Astrocyte of the cerebellum (primary cell): ENCODE measurements at places on chromosomes 7 and 10.

DNA sequence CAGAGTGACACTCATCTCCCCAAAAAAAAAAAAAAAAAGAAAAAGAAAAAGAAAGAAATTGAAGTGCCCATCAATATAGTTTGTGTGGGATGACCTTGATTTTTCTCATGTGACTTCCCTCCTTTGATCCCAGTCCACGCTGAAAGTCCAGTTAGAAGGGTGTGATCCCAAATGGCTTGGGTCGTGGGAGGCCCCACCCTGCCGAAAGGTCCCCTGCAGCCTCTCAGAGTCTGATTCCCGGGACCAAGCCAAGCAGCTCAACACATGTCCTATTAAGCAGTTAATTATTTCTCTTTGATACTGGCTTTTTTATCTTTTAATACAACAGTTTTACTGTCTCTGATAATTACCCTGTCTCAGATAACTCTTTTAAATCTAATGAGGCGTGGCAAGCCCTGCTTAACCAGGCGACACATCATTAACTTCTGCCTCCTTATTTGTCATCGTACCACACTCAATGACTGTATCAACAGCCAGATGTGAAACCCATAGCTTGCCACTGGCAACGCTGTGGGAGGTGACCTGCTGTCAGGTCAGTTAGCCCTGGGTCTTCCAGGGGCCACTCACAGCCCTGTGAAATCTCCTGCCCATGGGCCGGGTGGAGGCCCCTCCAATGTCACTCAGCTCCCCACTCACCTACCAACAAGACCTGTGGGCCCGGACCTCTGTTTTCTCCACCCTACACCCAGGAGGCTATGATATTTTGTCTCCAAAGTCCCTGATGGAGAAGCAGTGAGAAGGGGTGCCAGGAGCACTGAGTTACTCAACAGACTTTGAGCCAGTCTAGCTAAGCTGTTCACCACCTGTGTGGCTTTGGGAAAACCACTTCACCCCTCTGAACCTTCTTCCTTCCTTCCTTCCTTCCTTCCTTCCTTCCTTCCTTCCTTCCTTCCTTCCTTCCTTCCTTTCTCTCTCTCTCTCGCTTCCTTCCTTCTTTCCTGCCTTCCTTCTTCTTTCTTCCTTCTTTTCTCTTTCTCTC is 110.0 kb upstream of the SFMBT2 start:
- DNase-seq: no peak

GRCh38 chr7:137482466-137482865 is 138.9 kb upstream of the PTN start:
- peak; percentile 37 for DNase-seq

DNA sequence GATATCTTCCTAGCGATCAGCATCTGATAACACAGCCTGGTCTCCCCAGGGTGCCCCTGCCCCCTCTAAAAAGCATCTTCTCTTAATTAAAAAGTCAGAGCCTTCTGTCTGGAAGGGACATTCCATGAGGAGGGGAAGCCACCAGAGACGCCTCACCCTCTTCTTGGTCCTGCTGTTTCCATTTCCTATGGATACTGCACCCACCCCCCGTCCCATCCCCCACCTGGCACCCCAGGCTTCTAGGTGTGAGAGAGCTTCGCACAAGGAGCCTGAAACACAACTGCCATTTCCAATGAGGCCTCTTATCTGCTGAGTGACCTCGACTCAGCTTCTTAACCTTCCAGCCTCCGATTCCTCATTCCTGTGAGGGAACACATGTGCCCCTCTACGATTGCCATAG is 51.4 kb downstream of the COL13A1 start:
- DNase-seq: no peak

GRCh38 chr10:72126184-72126871 is 38.0 kb upstream of the SPOCK2 start:
- peak; percentile 36 for DNase-seq

DNA sequence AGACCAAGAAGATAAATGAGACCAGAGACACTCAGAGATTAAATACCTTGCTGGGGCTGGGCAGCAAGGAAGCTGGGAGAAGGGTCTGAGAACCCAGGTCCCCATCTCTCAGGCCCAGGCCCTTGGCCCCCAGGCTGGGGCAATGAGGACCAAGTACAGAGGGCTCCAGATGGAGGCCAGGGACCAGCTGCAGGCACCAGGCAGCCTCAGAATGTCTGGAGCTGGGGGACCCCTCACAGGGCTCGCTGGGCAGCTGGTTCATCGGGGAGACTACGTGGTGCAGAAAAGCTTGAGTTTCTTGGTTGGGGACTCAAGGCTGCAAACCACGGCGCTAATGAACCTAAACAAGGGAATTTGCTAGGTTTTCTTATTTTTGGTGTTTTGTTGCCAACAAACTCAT is 75.6 kb downstream of the PRKAG2 start:
- DNase-seq: no peak

- peak; percentile 59 for DNase-seq
Measured at GRCh38 chr10:98414932-98415730, at the start of gene PYROXD2. PYROXD2 (minus strand) TSS chr10:98415182; CDS start chr10:98415135, 47 bp downstream.

DNA sequence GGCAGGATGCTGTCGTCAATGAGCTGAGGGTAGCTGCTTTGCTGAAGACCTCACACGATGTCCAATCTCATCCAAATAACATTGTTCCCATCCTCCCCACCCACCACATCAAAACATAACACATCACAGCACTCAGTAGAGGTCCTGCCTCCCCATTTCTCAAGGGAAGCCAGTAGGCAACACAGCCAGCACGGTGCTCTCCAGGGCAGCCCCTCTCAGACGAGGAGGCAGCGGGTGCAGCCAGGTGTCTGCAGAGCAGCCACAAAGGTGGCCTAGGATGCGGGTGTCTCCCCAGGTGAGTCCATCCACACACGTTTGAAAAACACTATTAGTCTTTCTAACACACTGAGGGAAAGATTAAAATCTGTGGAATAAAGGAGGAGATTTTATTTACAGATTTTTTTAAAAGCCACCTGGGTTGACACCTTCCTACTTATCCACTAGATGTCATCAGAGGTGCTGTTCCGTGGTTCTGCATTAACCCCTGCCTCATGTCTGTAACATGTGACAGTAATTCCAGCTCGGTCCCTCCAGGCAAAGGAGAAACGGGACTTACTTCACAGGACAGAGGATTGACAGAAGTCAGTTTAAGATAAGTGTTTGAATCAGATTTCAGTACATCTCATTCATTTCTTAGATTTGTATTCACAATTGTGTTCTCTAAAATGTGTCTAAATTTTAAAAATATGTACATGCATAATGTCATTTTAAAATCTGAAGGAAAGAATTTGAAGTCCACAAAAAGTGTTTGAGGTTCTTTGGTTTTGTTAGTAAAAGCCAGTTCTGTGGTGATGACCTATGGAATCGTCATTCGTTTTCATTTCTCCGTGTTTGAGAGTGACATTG is 68.0 kb downstream of the LANCL2 start:
- peak; percentile 37 for DNase-seq

DNA sequence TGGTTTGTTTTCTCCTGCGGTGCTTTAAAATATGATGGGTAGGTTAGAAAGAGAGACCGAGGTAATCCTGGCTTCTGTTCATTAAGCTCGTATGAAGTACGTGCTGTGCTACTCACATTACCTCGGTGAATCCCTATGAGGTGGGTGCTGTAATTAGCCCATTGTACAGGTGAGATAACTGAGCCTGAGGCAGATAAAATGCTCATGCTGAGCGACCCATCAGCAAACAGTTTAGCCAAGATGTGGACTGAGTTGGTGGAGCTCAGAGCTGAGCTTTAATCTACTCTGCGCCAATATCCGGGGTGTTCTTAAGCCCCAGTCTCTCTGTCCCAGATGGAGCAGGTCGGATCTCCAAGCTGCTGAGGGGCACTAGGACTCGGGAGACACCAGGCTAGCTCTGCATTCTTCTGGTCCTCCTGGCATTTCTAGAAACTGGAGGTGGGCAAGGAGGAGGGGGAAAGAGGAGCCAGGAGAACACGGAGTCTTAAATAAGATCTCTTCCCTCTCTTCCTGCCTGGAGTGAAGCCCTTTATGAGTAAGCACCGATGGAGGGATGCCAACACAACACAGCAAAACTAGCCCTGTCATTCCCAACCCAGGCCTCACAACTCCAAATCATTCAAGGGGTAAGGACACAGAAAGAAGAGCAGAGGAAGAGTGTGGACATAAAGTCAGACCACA is 458.5 kb downstream of the KCNMA1 start:
- DNase-seq: peak; percentile 89

GRCh38 chr10:135601-136464 is 578 bp downstream of the ZMYND11 start:
- no peak for DNase-seq

GRCh38 chr7:75050501-75050900 is 23.1 kb downstream of the RCC1L start:
- DNase-seq: no peak

DNA sequence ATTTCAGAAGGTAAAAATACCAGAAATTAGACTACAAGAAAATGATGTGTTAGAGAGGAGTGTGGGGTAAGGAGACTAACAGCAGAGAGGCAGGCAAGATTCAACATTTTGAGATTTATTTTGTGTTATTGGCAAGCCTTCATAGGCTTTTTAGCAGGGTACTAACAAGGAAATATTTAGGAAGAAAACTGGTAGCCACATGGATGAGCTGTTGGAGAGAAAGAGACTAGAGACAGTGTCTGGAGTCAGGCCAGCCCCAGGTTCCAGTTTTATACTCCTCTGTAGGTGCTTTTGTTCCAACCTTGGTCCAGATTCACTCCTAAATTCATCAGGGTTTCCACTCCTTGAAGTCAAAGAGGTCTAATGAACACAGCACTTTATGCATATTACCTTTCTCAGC is 41.1 kb downstream of the GPRIN2 start:
- no peak for DNase-seq

DNA sequence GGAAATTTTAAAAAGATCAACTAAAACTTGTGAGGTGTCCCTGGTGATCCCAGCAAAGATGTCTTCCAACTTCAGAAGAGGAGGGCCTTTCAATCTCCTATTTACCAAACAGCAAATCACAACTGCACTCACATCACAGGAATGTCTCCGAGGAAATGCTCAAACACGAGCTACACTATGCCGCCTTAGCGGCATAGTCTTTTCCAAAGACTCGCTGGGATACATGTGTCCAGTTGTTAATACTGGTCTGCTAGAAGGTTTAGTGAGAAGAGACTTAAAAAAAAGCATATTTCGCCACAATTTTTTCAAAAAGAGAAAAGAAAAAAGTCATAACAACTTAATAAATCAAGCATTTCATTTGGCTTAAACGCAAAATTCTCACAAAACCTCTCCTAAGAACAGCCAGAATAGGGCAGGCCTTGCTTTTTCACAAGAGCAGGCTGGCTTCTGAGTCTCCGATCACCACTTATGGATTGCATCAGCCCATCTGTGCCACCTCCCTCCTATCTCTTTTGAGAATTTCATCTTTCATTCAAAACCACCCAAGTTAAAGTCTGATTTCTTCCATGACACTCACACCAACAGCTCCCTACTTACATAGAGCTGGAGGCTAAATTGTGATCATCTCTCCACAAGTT is 66.1 kb downstream of the GNA12 start:
- no peak for DNase-seq

DNA sequence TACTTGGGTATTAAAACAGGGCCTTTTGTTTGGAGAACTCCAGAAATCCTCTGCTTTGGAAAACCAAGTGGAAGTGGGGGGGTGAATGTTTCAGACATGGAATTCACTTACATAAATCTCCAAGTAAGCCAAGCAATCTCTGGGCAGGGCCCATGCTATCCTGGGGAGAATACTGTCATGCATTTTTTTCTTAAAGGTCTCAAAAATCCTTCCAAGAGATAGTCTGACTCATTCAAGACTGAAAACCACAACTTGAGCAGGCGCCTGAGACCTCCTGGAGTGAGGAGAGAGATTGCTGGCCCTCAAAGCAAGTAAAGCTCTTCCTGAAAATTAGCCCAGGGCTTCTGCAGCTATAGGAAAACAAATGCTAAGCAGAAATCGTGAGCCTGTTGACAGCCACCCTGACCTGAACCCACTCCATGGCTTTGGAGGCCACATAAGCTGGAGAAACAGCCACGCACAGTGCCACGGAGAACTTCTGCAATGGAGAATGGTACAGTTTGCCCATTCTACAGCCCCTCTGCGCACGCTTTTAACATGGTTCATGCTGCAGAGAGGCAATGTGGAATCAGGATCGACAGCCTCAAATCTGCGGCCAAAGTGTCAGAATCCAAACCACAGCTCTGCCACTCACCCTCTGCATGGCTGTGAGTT is 203.1 kb upstream of the AUTS2 start:
- peak; percentile 99 for DNase-seq

GRCh38 chr7:128891110-128891941 is 19.2 kb downstream of the KCP start:
- DNase-seq: no peak

- no peak for DNase-seq
Measured at GRCh38 chr10:78964274-78964951, 104.4 kb upstream of the ZMIZ1 start.

DNA sequence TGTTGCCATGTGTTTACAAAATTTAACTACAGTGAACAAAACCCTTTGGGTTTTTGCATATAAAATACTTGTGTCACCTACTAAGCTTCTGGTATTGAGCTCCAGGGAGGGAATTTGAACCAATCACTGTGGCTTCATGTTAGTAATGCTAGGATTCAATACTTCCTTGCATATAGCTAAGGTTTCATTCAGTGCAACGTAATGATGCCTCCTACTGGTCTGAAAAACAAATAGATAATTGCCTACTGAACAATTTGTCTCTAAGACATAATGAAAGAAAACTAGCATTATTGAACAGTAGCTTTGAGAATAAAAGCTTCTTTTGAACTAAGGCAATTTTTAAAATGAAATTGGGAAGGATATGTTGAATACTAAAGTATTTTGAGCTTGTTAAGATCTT is 244.4 kb downstream of the ZWINT start:
- DNase-seq: no peak

GRCh38 chr7:13016036-13016581 is 328.7 kb downstream of the ARL4A start:
- DNase-seq: no peak

DNA sequence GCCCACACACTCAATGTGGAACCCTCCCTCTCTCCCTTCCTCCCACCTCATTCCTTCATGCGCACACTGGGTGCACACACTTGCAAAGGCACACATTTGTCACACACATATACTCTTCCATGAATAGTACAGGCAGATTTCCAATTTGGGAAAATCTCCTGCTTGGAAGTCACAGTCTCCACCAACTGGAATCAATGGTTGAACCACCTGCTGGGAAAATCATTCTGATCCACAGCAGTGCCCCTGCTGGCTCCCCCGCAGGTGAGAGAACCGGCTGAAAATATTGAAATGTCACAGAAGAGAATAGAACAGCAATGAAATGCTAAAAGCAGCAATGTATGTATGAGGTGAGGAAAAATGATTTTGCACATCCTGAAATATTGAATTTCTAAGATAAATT is 232.7 kb downstream of the ADAM12 start:
- no peak for DNase-seq
